Lower lobe of right lung (tissue), 2 donors: ENCODE measurements at places on chromosomes 6 and 20.

DNA sequence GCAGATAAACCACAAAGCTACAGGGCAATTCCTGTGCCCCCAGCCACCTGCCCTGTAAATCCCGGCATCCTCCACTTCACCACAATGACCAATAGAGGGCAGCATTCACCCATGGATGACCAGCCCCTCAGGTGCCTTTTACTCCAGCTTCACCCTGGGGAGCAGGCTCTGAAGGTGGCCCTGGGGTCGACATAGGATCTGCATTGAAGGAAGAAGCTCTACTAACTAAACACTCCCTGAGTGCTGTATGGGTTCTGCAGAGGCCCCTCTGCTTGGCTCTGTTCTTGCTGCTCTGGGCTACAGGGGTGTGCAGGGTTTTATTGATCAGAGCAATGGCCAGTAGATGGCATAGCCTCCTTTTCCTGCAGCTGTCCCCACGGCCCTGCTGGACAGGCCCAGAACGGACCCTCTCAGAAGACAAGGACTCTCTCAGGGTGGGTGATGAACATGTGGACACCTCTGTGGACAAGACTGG, 20.3 kb downstream of the CST4 start:
- DNase-seq, result no peak

DNA sequence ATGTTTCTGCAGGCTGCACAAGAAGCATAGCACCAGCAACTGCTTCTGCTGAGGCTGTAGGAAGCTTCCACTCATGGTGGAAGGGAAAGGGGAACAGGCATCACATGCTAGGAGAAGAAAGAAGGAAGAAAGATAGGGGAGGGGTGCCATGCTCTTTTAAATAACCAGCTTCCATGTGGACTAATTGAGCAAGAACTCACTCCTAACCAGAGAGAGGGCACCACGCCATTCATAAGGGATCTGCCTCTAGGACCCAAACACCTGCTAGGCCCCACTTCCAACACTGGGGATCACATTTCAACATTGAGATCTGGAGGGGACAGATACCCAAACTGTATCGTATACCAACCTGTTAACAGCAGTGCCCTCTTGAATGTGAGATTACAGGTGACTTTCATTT, 46.9 kb upstream of the ARMC2 start:
- DNase-seq, result no peak

- no peak for DNase-seq
Measured at GRCh38 chr6:134787261-134787877, 162.5 kb downstream of the ALDH8A1 start.

- DNase-seq, result no peak
Measured at GRCh38 chr6:161244725-161245124, 29.1 kb downstream of the AGPAT4 start.

DNA sequence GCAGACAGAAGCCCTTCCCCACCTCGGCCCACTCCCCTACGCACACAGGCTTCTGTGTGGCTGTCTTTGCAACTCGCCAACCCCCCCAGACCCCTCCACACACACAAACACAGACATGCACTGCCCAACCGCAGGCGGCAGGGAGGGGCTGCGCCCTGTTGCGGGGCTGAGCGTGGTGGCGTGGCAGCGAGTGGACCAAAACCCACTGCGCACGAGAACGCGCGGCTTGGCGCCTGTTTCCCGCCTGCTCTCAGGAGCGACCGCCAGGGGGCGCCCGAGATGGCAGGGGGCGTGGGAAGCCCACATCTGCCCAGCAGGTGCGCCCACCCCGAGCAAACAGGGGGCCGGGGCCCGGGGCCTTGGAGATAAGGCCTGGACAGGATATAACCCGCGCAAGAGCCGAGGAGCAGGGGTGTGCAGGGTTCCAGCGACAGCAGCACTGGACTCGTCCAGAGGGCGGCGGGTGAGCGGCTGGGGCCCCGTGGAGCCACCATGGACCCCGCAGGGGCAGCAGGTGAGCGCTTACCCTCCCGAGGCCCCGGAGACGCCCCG, at the start of gene RBPJL:
Gene RBPJL, plus strand, starts transcription at position 410 of the 552 bp plus-strand sequence. Its CDS starts 83 bp downstream, at position 493.
- DNase-seq, result no peak

DNA sequence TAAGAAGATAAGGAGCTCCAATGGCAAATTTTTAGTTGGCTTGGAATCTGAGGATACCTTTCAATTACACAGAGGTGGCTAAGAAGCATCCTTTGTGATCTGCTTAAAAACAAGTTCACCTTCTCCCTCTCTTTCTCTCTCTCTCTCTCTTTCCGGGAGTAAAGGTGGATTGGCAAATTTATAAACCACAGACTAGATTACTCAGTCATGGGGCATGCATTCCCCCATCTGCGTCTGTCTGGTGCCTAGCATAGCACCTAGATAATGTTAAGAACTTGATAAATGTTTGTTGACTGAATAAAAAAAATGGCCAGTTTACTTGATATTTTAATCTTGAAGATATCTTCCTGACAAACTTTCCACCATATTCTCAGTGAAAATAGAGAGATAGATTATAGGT, 312.3 kb downstream of the CDC5L start:
- no peak for DNase-seq

DNA sequence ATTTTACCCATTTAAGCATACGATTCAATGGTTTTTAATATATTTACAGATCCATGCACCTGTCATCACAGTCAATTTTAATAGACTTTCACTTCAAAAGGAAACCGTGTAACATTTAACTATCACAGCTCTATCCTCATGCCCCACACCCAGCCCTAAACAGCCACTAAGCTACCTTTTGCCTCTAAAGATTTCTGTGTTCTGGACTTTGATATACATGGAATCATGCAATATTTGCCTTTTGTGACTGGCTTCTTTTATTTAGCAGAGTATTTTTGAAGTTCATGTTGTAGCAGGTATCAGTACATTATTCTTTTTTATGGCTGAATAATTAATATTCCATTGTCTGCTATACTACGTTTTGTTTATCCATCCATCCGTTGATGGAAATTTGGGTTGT, 50.3 kb upstream of the STX16 start:
- no peak for DNase-seq

GRCh38 chr6:137823826-137824555, 43.1 kb upstream of the TNFAIP3 start:
- no peak for DNase-seq

DNA sequence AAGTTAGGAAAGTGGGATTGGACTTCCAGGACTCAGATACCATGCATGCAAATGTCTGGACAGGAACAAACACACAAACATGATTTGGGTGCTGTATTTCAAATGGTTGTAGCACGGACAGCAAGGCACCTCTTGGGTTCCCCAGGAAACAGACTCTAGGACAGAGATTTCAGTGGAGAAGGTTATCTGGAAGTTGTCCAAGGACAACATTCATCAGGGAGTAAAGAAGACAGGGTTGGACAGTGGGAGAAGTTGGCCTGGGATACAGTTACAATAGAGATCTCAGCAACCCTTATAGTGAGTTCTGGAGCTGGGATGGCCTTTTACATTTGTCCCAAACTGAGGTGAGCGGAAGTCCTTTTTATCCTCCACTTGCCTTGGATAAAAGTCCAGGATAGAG, 19.8 kb upstream of the TINAG start:
- no peak for DNase-seq

DNA sequence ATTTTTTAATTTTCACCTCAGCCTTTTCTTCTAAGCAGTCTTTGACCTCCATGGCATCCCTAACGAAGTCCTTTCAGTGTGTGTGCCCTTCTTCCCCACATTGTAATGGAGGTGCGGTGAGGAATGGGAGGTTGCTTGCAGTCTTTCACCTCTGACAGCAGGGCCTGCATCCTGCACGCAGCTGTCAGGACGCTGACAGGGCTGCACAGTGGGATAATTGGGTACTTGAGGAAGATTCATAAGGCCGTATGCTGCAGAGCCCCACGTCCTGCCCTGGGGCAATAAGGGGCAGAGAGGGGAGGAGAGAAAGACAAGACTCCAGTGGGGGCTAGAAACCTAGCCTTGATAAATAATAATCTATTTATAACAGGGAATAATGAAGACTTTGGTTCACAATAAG, 184.7 kb downstream of the SAMD5 start:
- DNase-seq, result no peak

- DNase-seq, result no peak
Measured at GRCh38 chr6:95973976-95974375, 41.8 kb upstream of the FUT9 start.

- no peak for DNase-seq
Measured at GRCh38 chr6:12228447-12229146, 61.6 kb upstream of the EDN1 start.

DNA sequence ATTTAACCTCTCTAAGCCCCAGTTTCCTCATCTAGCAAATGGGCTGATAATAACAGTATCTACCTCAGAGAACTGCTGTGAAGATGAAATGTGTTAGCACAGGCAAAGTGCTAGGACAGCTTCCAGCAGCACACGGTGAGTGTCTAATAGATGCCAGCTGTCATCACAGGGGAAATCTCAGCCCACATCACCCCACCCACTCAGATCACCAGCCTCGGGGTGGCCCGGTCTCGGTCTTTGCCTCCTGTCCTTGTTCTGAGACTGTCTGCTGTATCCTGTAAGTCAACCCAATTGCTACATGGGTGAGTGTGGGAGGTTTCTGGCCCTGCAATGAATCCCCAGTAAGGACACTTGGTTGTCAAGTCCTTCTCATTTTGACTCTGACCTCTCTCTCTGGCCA, 99.5 kb upstream of the ZNFX1 start:
- no peak for DNase-seq

GRCh38 chr6:134394208-134394607, 76.3 kb upstream of the SGK1 start:
- DNase-seq, result no peak

GRCh38 chr20:14449323-14449722, 111.9 kb upstream of the FLRT3 start:
- no peak for DNase-seq

- DNase-seq, result no peak
Measured at GRCh38 chr6:168709991-168710390, 269.0 kb downstream of the SMOC2 start.

DNA sequence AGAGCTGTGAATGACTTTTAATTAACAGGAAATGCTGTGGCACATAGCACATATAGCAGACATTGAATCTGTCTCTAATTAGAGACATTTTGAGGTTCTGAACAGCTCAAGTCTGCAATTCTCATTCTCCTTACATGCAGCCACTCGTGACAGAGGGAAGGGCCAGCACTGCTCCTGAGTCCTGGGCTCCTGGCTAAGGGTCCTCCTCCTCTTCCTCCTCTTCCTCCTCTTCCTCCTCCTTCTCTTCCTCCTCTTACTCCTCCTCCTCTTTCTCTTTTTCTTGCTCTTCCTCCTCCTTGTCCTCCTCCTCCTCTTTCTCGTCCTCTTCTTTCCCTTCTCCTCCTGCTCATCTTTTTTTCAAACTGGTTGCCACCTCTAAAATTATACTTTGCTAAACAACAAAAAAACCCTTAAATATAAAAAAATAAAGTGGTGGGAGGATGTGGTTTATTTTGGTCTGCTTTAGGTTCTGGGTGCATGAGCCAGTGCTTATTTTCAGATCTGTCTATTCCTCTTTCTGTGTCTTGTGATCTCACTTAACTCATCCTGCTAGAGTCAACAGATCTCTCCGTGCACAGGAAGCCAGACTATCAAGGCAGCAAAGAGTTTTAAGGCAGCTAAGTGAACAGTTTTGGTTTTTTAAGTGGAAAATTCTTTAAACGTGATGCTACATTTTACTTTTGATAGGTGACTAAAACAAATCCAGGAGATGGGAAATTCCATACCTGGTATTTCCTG, 159.3 kb downstream of the CD83 start:
- no peak for DNase-seq

DNA sequence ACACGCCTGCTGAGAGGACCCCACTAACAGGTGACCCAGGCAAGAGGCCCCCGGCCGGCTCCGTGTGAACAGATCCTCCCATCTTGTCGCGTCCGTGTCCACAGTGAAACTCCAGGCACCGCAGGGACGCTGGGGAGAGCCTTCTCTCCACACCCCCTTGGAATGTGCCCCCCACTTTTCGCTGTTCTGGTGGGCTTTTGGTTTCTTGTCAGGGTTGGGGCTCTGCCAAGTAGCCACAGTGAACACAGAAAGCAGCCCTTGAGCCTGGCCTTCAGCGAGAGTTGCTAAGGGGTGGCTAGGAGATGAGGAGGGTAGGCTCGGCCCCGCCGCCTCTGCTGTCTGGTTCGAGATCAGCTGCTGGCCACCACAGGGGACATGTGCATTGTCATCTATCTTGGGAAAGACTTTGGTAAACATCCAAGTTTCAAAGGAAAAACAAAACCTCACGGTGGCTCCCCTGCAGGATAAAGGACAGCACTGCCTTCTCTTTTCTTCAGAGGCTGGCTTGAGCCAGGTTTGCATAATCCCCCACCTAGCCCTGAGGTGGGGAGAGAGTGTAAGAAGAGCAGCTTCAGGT, 22.7 kb downstream of the SYNDIG1 start:
- no peak for DNase-seq

GRCh38 chr20:32536851-32537656, 48.1 kb downstream of the NOL4L start:
- peak; percentile 68 for DNase-seq

DNA sequence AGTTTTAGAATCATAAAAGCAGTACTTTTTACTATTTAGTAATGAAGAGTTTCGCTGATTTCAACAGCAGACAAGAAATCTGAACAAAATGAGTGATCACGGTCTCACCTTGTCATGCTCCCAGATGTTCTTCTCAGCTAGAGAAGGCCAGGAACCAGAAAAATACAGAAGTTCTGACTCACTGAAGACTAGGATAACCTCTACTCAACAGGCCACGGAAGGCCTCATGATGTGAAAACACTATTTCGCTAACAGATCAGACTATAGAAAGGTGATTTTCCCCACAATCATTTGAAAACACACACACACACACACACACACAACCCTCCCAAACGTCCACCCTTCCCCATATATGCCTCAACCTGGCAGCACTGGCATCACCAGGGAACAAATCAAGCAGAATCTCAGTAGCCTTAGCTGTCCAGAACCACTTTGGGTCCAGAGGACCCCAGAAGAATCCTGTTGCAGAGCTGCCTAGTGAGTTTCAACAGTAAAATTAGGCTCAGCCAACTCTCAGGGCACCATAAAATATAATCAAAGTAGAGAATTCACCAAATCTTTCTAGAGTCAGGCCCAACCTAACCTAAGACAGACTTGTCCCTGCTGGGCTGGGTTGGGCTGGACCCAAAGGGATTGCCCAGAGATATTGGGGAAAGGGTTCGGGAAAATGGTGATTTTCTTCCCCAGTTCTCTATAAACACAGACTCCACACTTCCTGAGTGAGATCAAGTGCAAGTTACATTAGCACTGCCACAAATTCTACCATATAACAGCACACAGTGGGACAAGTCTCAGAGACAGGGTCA, 7.9 kb downstream of the EXOC2 start:
- no peak for DNase-seq

- DNase-seq, result no peak
Measured at GRCh38 chr20:63977739-63978276, 1.6 kb downstream of the SAMD10 start.

- DNase-seq, result no peak
Measured at GRCh38 chr6:43639984-43640800, 4.6 kb downstream of the MAD2L1BP start.

GRCh38 chr6:149055195-149055899, 262.2 kb upstream of the TAB2 start:
- no peak for DNase-seq
